SK-N-SH (cell line): ENCODE measurements at places on chromosomes 16 and 17. TPM values are rescaled to one million over a fixed set of nuclear protein-coding genes. Genes with fewer than 3 reads are reported as not detected.

PRAC1 gene
- not detected in 2 replicates for polyA plus RNA-seq

DNA sequence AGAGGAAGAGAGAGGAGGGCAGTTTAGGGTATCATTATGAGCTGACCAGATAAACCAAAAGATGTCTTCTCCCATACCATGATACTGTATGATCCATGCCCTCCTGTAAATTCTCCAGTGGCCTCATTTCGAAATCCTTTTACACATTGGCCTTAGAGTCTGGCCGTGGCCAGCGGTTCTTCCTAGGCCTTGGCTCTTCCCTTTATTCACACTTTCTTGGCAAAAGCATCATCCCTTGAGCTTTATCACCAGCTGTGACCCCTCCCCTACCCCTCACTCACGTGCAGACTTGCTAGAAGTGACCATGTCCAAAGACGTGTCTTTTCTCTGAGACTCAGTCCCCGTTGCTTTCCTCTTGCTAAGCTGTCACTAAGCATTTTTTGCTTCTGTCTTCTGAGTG is 22.8 kb downstream of the KATNIP start:
- no peak overlapping the region for H3K27ac ChIP-seq
- peaks cover 11% of the 10 kb centered on the region; the same call in 1 of the 2 replicates for H3K4me1 ChIP-seq
- no peaks in the 10 kb centered on the region for H3K27me3 ChIP-seq

DNA sequence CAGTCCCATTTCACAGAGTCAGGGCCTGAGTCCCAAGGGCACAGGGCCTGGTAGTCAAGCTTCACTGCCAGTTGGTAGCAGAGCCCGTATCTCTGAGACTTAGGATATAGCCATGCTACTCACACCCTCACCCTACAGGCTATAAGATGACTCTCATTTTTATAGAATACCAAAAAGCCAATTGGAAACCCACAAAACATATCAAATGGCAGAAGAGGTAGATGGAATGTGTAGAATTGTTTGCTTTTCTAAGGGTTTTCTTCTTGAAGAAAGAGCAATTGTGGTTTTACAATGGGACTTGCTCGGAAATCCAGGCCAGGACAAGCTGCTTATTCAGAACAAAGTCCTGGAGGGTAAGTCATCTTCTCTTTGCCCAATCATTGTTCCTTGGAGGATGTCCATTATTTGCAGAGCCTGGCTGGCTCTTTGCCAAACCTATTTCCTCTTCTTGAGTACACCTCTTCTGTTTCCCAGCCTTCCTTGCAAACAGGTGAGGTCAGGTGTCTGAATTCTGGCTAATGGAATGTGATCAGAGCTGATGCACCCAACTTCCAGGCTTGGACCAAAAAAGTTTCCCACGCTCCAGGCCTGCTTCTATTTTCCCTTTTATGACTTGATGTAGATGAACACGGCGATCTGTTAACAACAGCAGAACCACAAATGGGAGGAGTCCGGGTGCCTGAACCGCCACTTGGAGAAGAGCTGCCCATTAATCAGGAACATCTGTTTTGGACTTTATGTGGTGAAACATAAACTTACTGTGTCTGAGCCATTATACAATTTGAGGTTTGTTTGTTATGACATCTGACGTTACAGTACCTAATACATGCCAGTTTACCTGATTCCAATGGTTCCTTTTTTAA is 16.9 kb upstream of the CCL22 start:
- H3K36me3 ChIP-seq = no peaks in the 10 kb centered on the region
- no peak overlapping the region for H3K4me3 ChIP-seq
- peak; percentile 57 for DNase-seq
- peak overlapping the region; percentile 78 for H3K27ac ChIP-seq

GRCh38 chr17:13557077-13557476 is 44.7 kb downstream of the HS3ST3A1 start:
- no peak overlapping the region; the same call in 1 of the 2 replicates for H3K4me3 ChIP-seq
- no peaks in the 10 kb centered on the region; the same call in 1 of the 2 replicates for H3K36me3 ChIP-seq
- H3K27ac ChIP-seq = no peak overlapping the region; the same call in 1 of the 2 replicates
- no peak for DNase-seq

GRCh38 chr17:47257651-47258339 is 4.2 kb downstream of the ITGB3 start:
- DNase-seq = no peak
- H3K4me3 ChIP-seq = no peak overlapping the region
- H3K27ac ChIP-seq = no peak overlapping the region
- no peaks in the 10 kb centered on the region for H3K36me3 ChIP-seq
- H3K27me3 ChIP-seq = no peaks in the 10 kb centered on the region

TRPV3 gene
- polyA plus RNA-seq = 0.28 TPM in 2 replicates

DNA sequence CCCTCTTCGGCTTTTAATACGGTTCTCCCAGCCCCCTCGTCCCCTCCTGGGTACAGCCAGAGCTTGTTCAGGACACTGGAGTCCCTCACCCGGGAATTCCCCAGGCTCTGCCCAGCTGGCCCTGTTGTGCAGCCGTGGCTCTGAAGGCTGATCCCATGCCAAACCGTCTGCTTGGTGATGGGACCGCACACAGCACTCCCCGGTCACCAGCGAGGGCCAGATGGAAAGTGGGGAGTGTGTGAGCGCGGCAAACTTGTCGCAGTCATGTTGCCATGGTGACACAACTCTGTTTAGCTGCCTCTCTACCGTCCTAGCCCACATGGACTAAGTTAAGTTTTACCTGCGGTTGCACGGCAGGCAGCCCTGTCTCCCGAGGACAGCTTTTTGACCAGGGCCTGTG is 107.9 kb downstream of the RAP1GAP2 start:
- H3K27me3 ChIP-seq = no peaks in the 10 kb centered on the region
- no peaks in the 10 kb centered on the region for H3K36me3 ChIP-seq
- peak overlapping the region; percentile 97 for H3K27ac ChIP-seq
- peak; percentile 78 for DNase-seq
- H3K4me1 ChIP-seq = no peaks in the 10 kb centered on the region
